ENCODE measurements at places on chromosomes 13 and 19.

DNA sequence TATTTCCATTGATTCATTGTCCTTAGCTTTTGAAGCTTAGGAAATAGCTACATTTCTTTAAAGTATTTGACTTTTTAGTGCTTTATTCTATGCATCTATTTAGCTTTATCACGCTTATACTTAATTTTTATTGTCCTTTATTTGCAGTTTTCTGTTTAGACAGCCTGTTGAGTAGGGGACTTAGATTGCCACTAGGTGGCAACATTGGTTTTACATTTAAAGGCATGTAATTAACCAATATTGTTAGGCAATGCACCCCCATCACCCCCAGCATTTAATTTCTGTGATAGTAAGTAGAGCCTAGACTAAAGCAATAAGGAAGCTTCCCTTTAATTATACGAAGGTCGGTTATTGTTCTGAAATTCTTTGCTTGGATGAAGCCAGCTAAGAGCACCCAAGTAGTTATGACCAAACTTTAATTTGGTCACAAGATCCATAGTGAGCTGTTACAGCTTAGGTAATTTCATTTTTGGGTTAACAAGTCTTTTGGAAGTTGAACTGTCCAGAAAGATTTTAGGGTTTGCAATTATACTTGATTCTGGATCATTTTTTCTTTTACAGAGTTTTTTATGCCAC is 36.5 kb downstream of the B3GLCT start:
- peak; percentile 24 for DNase-seq

DNA sequence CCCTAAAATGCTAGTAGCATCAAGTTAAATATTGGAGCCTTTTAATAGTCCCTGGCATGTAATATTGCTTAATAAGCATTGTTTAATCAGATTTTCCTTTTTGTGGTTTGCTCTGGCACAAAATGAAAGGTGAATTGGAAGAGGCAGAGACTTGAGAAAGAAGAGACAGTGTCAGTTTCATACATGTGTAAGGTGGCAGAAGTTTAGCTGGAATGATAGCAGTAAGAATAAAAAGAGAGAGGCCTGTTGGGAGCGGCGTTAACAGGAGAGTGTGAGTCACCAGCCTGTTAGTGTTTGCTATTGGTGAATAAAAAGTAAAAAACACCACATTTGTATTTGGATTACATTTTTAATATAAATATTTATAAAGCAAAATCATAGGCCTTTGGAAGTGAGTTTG is 145.3 kb downstream of the PDS5B start:
- peak; percentile 16 for DNase-seq

- peak; percentile 23 for DNase-seq
Measured at GRCh38 chr19:2164020-2164998, 576 bp downstream of the DOT1L start.

- no peak for DNase-seq
Measured at GRCh38 chr13:101475536-101475935, 23.1 kb downstream of the ITGBL1 start.

DNA sequence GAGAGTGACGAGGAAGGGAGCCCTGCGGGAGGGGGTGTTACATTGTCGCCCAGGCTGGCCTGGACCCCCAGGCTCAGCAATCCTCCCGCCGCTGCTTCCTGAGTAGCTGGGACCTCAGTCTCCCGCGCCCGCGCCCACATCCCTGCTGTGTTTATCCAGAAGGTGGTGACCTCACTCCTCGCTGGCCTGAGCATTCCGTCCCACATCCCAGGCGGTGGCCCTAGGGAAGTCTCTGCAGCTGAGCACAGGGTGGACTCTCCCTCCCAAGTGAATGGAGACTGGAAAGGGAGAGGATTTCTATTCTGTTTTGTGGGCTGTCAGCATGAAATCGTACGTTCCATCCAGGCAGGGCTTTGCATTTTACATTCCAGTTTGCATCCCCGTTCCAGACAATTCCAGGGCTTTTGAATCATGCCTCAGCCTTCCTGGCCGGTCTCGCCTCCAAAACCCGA is 401 bp upstream of the ZNF765 start:
- no peak for DNase-seq

DNA sequence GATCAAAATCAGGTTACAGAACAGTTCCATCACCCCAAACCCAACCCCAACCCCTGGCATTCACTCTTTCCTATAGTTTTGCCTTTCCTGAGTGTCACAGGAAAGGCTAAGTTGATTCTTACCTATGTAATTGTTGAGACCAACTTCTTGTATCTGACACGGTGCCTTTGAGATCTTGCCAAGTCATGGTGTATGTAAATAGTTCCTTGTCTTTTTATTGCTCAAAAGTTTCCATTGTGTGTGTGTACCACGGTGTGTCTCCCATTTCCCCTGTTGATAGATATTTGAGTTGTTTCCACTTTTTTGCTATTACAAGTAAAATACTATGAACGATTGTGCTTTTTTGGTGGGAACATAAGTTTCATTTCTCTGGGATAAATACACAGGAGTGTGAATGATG is 3.3 kb upstream of the IGFL2 start:
- no peak for DNase-seq

All from foreskin keratinocyte (primary cell).